ENCODE measurements at places on chromosomes 16 and 17. TPM values are rescaled to one million over a fixed set of nuclear protein-coding genes. Genes with fewer than 3 reads are reported as not detected.

CHD9 gene
- 83.6 TPM for total RNA-seq

PCGF2 gene
- total RNA-seq: 5.0 TPM

SHMT1 gene
- total RNA-seq: 26.5 TPM

DNA sequence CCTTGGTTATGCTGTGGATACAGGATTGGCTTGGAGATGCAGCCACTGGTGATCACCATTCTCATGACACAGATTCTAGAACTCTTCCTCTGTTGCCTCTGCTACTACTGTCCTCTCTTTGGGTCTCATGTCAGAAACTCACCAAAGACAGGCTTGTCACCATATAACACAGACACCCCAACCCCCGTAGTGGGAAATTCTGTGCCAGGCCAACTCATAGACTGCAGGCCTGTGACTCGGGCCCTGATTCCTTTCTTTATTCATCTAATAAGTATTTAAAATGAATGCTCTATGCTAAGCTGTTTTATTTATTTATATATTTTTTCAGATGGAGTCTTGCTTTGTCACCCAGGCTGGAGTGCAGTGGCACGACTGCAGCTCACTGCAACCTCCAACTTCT, 9.5 kb downstream of the CYB5D2 start:
- H3K4me3 ChIP-seq: no peak overlapping the region
- H3K27ac ChIP-seq: peak overlapping the region; percentile 81
- H3K27me3 ChIP-seq: no peaks in the 10 kb centered on the region
- peaks cover 15% of the 10 kb centered on the region for H3K4me1 ChIP-seq
- peak; percentile 94 for DNase-seq

DNA sequence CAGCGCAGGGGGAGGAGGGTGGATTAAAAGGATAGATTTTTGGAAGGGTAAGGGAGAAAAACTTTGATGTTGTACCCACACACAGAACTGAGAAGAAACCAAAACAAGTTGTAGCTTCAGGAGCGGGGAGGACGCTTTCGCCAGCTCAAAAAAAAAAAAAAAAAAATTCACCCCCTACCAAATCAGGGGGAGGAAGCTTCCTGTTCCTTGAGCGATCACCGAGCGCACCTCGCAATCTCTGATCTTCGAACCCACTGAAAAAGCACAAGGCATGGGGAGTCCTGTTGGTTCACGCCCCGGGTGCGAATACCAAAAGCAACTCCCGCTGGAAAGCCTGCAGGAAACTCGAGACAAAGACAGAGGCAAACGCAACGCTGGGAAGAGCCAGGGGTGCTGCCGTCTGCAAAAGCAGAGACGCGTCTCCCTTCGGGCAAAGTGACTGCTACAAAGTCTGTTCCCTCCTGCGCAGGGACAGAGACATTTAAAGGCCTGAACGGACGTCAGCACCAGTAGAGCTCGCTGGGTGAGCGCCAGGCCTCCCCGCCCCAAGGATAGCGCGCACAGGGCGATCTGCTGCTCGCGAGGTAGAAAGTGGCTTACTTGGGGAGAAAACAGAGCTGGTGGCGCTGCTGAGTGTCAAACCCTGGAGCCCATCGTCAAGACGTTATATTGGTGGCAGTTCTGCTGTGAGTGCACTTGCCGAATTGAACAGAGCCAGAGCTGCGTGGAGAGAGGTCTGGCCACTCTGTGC, 190.4 kb downstream of the USP22 start:
- H3K27ac ChIP-seq: no peak overlapping the region
- H3K36me3 ChIP-seq: no peaks in the 10 kb centered on the region
- H3K4me1 ChIP-seq: no peaks in the 10 kb centered on the region
- peak overlapping the region; percentile 28 for H3K4me3 ChIP-seq
- peaks cover 27% of the 10 kb centered on the region for H3K27me3 ChIP-seq

DNA sequence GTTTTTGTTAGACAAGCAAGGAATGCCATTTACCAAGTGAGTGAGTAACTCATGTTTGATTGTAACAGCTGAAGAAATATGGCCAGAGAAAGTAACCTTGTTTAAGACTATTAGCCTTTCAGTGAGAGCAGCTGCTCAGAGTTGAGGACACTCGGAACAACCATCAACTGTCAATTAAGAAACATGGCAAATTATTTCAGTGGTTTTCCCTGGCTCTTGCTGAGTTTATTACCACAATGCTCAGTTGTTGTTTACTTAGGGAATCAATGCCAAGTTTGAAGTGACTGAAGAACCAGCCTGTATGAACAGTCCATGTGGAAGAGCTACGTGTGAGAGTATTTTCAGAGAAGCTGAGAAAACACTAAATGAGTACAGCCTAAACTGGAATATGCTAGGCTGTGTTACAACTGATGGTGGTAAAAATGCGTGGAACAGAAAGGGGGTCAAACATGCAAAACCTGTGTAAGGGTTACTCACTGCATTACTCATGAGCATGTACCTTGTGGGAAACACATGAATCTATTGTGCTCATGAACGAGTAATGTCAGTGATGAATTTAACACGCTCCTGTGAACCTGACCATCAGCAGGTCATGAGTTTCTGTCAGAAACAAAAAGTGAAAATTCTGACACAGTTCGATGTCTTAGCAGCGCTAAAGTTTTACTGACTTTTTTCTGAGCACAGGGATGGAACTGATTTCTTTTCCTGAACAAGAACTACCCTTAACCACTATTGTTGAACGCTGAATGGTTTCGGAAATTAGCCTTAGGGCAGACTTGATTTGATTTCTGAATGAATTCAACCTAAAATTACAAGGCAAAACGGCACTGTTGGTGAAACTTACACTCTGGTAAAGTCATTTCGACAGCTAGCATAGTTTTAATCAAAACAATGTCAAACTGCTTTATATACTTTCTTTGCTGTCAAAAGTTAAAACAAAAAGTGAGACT, 33.5 kb downstream of the GNA13 start:
- no peaks in the 10 kb centered on the region for H3K36me3 ChIP-seq
- peak; percentile 86 for DNase-seq

DNA sequence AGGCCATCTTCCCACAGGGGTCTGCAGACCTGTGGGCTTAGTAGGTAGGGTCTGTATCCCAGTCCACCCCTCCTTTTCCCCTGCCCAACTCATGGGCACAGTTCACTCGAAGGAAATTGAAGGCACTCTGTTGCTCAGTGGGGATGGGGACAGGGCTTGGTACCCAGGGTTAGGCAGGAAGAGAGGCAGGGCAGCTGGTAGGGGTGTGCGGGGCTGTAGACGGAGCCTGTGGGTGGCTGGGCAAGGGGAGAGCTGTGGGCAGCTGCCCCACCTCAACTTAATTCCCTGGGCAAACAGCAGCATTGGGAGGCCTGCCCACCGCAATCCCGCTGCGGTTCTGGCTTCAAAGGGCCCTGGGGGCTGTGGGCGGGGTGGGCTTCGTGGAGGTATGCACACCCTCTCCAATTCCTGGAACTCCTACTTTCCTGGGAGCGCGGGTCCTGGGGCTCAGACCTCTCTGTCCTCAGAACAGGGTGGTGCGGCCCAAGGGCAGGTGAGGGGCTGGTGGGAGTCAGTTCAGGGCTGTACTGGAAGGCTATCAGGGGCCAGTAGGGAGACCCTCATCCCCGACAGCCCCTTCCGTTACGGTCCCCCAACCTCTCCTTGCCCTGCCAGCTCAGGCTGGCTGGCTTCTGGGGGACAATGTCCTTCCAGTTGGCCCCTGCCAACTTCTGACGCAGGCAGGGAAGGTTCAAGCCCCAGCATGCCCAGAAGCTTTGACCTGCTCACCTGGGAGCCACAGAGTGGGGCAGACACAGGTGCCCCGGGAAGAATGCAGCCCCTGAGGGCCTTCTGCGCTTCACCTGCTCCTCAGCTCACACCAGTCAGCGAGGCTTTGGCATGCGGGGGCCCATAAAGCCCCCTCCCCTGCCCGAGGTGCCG, 9.1 kb downstream of the FOXJ1 start:
- no peak overlapping the region for H3K27ac ChIP-seq
- no peak overlapping the region for H3K4me3 ChIP-seq
- peaks cover 32% of the 10 kb centered on the region for H3K27me3 ChIP-seq
- DNase-seq: peak; percentile 69
- H3K36me3 ChIP-seq: no peaks in the 10 kb centered on the region
